ENCODE measurements at places on chromosomes 6 and 20.

DNA sequence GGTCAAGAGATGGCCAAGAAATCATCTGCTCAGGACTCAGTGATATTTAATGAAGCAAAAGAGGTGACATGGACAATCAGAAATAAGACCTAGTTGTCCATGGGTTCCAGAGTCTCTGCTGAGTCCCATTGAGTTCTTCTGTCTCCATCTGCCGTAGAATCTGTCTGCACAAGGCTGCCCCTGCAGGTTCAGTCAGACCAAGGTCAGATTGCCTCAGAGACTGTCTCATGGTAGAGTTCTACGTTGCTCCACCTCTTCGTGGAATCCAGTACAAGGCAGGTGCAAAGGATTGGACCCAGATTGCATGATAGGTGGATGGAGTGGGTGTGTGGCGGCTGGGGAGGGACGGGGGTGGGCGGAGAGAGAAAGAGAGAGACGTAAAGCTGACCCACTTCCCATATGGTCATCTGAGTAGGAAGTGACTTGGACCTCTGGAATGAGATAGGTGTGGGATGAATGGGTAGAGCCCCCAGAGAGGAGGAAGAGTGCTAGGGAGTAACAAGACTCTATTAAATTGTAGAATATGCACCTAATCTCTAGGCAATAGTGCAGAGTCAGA is 75.3 kb downstream of the SOBP start:
- DNase-seq, result no peak

- no peak for DNase-seq
Measured at GRCh38 chr6:116387374-116387773, 16.6 kb downstream of the DSE start.

DNA sequence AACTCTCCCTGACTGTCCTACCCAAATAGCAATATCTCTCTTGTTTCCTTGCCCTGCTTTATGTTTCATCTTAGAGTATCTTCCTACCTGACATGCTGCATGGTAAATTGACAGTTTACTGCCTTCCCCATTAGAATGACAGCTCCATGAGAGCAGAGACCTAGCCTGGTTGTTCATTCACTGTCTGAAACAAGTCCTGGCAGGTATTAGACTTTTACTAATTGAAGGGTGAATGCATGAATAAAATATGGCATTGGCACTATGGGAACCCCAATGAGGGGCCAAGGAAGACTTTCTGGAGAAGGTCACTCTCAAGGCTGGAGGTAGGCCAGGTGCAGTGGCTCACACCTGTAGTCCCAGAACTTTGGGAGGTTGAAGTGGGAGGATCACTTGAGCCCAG is 3.8 kb upstream of the CITED2 start:
- no peak for DNase-seq

DNA sequence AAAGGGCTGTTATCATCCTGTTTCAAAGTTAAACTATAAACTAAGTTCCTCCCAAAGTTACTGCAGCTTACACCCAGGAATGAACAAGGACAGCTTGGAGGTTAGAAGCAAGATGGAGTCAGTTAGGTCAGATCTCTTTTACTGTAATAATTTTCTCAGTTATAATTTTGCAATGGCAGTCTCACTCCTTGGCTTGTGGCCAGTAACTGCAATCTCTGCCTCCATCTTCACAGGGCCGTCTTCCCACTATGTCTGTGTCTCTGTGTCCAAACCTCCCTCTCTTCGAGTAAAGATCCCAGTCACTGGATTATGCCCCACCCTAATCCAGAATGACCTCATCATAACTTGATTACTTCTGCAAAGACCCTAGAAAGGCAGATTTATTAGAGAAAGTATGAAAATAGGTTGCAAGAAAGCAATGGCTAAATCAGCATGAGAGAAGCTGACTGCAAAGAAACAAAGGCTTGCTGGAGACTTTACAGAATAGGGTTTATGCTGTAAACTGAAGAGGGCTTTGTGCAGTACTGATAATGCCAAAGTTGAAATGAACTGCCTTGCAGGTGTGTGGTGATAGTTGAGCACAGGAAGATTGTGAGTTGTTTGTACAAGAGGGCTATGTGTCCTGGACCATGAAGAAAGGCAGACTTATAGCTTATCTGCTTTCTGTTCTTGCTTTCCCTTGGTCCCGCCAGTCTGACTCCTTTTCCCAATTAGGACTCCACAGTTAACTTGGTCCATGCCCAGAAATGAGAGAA is 28.4 kb downstream of the GPX6 start:
- no peak for DNase-seq

DNA sequence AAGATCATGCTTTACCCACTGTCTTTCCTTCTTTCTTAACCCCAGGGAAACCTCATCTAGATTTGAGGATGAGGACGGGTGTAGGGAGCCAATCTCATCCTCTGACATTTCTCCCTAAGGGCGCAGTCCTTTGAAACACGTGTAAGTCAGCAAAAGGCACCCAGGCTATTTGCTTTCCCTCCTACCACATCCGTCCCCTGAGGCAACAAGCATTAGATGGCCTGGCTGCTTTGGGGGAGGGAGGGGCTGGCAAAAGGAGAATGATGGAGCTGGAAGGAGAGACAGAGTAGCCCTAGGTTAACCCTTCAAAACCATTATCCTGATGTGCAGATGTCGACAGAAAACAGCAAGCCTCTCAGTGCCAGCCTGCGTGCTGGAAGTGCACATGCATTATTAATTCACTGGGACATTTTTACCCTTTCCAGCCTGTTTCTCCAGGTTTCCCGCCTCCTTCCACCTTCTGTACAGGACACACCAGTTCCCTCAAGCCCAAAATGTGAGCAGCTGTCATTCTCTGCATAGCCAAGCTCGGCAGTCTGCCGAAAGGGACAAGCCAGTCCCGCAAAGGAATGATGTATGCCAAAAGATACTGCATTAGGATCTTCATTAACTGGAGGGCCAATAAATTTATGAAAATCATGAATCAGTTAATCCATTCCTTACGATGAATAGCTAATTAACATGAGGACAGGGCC is 547.2 kb downstream of the CD83 start:
- DNase-seq, result no peak

DNA sequence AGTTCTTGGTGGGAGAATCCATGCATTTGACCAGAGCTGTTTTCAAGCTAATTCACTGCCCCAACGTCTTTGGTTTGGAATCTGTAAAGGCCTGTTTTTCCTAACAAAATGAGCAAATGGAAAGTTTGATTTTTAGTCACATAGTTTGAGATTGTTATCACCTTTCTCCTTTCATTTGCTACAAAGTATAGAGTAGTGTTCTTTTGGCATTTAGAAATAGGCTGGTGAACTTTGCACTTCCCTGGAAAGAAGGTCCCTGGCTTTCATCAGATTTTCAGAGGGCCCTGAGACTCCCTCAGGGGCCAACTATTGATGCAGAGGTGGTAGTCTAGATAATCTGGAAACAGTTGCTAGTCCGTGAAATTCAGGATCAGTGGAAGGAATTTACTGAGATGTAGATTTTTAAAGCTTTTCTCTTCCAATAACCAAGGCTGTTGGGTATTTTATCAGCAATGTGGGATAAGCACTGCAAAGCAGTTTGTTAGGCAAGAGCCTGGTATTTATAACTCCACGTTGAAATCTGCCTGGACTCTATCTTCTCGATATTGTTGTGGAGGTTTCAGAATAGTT is 1.7 kb downstream of the ARFGEF2 start:
- no peak for DNase-seq

DNA sequence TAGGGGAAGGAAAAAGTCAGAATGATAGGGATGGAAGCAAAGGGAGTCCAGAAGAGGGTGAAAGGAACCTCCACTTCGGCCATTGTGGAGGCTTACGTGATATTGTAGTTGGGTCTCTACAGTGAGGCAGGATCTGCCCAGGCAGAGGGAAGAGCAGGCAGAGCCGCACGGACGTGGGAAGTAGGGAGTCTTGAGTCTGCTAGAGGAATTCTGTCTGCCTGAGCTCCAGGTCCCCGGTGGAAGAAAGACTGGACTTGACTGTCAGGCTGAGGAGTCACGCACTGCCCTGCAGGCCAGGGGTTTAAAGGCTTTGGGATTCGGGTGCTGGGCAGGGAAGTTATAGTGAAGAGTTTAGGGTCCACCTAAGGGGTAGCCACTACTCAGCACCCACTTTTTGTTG is 16.4 kb downstream of the TGM6 start:
- no peak for DNase-seq

DNA sequence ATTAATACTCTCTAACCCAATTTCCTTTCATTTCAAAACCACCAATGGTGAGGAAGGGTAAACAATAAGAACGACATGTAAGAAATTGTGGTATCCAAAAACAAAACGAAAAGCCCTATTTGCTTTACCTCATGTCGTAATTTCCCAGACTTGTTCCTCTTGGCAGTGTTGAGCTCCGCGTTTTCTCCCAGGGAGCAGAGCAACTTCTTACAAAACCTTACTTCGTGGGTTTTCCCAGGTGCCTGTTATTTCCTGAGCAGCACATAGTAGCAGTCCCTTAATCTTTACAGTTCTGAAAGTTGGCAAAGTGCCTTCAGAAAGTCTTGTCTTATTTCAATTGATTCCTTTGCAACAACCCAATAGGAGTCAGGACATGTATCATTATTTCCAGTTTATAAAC is 207.9 kb upstream of the MARCKS start:
- DNase-seq, result no peak

DNA sequence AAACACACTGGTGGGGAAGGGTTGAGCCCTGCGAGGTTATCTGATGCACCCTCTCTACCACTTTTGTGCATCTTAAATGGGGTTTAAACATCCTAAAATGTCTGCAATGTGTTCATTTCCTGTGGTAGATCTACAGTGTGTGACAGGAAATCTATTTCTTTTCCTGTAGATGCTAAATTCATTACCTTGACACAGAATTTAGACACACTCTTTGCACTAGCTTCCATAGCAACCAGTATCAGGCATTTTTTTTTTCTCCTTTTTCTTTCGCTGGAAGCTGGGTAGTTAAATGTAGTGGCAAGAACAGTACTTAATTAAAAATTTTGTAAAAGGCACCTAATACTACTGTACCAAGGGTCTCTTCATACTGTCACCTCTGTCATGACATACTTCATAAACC is 141.1 kb downstream of the RFPL4B start:
- DNase-seq, result no peak
